ENCODE measurements at places on chromosomes 3 and 15. TPM values are rescaled to one million over a fixed set of nuclear protein-coding genes. Genes with fewer than 3 reads are reported as not detected.

GRIP2 gene
- total RNA-seq = not detected

IL17RE gene
- 1.2 TPM for total RNA-seq

C2CD4A gene
- total RNA-seq = 0.67 TPM

APPL1 gene
- total RNA-seq = 35.1 TPM

SOX14 gene
- not detected for total RNA-seq

TMEM207 gene
- total RNA-seq = not detected

WWTR1 gene
- 0.63 TPM for total RNA-seq

Data from activated CD8-positive, alpha-beta T cell treated with anti-CD3 and anti-CD28 coated beads for 36 hours (primary cell).